ENCODE measurements at places on chromosomes 11 and 22. TPM values are rescaled to one million over a fixed set of nuclear protein-coding genes. Genes with fewer than 3 reads are reported as not detected.

MAP6 gene
- 16.3 TPM for total RNA-seq

GRCh38 chr11:3022300-3022967 lies 30.3 kb upstream of the NAP1L4 start:
- H3K27me3 ChIP-seq: no peaks in the 10 kb centered on the region
- DNase-seq: no peak
- H3K27ac ChIP-seq: no peak overlapping the region
- H3K36me3 ChIP-seq: peaks cover 67% of the 10 kb centered on the region
- no peak overlapping the region for H3K4me3 ChIP-seq

DNA sequence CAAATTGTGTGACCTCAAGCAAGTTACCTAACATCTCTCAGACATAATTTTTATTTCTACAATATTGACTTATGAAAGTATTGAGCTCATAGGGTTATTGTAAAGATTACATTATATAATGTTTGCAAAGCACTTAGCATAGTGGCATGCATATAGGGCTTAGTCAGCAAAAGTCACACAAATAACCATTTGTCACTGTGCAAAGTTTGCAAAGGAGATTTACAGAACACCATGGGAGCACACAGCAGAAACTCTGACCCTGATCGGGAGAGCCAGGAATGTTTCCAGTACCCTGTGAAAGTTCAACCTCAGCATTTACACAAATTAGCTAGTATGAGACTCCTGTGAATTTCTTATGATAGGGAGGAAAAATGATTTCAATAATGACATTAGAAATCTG lies 804.6 kb upstream of the RAG2 start:
- no peak overlapping the region for H3K4me3 ChIP-seq
- DNase-seq: no peak
- no peak overlapping the region for H3K27ac ChIP-seq
- no peaks in the 10 kb centered on the region for H3K36me3 ChIP-seq
- H3K4me1 ChIP-seq: no peaks in the 10 kb centered on the region

DNA sequence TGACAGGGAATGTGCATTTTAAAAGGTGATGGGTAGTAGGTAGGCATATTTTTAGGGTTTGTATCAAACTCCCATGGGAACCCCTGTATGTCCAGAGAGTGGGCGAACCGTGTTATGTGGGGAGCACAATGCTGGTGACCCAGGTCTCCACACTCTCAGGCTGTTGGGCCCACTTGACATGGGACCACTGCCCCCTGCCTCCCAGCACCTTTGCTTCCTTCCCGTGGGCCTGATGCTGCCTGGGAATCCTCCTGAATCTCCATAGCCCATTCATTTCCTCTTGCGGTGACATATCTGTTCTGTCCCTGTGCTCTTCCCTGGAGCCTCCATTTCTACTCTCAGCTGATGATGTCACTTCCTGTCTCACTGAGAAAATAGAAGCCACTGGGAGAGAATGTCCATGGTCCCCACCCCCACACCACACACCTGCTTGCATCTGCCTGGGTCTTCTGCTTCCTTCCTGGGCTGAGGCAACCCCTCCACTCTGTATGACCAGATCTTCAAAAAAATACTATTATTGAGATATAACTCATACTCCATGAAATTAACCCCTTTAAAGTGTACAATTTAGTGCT lies 55.8 kb upstream of the THY1 start:
- DNase-seq: no peak
- no peaks in the 10 kb centered on the region for H3K4me1 ChIP-seq
- no peaks in the 10 kb centered on the region for H3K36me3 ChIP-seq
- no peak overlapping the region for H3K4me3 ChIP-seq
- no peaks in the 10 kb centered on the region for H3K27me3 ChIP-seq

GRCh38 chr11:69299023-69299461 lies 5.1 kb downstream of the MYEOV start:
- H3K36me3 ChIP-seq: no peaks in the 10 kb centered on the region
- DNase-seq: no peak
- H3K4me3 ChIP-seq: no peak overlapping the region
- H3K27ac ChIP-seq: peak overlapping the region; percentile 81

DNA sequence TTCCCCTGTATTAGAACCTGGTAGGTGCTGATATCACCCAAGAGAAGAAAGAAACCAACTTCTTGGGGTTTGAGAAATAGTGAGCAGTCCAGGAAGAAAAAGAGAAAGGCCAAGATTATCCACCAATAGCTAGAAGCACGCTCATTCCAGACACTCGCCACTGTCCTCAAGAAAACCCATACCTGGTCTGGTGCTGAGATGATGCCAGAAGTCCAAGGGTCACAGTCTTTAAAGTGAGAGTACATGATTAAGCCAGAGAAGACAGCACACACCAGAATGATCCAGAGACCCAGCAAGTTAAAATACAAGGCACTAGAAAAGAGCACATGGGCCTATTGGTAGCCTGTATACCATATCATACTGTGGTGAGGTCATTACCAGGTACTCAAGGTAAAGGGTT lies 23.6 kb downstream of the SLC5A12 start:
- no peaks in the 10 kb centered on the region for H3K36me3 ChIP-seq
- no peaks in the 10 kb centered on the region for H3K4me1 ChIP-seq
- H3K4me3 ChIP-seq: no peak overlapping the region
- no peak for DNase-seq
- H3K27ac ChIP-seq: no peak overlapping the region

DNA sequence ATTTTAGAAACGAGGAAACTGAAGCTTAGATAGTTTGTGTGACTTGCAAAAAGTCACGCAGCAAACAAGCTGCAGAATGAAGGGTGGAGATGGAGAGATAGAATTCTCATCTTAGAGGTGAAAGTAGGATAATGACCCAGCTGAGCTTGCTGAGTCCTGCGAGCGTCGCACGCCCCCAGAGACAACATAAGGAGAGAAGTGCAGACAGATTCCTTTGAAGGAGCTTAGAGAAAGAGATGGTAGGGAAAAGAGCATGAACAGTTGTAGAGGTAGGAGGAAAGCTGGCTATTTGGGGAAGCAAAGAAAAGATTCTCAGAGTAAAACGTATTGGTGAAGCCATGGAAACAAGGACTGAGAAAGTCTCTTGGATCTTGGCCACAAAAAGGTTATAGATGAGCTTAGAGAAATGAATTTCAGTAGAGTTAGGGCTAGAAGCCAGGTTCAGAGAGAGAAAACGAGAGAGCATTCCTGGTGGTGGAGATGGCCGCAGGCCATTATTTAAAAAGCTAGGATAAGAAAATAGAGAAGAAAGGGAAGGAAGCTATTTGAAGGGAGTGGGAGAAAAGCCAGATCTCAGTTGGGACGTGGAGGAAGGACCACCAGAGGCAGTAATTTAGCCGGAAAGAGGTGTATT lies 44.8 kb downstream of the FAM83F start:
- H3K36me3 ChIP-seq: no peaks in the 10 kb centered on the region
- peaks cover 38% of the 10 kb centered on the region for H3K4me1 ChIP-seq
- DNase-seq: no peak
- no peaks in the 10 kb centered on the region for H3K27me3 ChIP-seq
- peak overlapping the region; percentile 99 for H3K27ac ChIP-seq
- H3K4me3 ChIP-seq: no peak overlapping the region
